ENCODE measurements at places on chromosomes 11 and 22.

GRCh38 chr11:120289426-120289825 lies 35.7 kb upstream of the TLCD5 start:
- no peak for DNase-seq

DNA sequence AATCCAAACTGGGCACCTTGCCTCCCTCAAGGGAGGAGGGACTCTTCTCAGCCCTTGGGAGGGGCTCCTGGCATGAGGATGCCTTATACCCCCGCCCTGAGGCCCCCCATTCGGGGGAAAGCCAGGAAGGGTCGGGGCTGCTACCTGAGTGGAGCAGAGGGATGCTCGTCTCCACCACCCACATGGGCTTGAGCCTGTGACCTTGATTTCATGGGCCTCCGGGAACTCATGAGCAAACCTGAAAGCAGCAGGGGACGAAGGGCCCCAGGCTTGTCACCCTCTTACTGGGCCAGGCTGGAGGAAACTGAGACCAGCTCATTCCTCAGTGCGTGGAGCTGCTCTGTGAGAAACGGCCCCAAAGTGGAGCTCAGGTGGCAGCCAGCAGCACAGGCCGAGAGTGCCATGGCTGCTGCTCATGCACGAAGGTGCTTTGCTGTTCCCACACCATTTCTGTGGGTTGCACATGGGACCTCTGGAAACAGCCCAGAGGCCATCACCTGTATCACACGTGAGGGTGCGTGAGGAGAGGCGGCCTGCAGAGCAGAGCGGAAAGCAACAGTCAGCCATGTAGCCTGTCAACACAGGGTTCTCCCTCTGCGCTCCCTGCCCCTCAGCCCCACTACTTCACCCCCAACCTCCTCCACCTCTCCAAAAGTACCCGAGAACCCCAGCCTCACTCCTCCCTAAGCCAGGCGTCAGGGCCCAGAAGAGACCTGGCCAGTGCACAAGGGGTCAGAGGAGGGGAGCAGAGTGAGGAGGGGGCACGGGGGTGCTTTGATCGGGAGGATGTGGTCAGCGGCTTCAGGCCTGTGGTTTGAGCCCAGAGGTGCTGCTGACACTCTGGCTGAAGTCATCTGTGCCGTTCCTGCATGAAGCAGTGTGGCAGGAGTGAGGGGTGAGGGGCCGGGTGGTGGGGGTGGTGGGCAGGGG lies 14.1 kb upstream of the IL2RB start:
- no peak for DNase-seq

GRCh38 chr22:26579331-26579886 lies 10.5 kb downstream of the TPST2 start:
- no peak for DNase-seq

DNA sequence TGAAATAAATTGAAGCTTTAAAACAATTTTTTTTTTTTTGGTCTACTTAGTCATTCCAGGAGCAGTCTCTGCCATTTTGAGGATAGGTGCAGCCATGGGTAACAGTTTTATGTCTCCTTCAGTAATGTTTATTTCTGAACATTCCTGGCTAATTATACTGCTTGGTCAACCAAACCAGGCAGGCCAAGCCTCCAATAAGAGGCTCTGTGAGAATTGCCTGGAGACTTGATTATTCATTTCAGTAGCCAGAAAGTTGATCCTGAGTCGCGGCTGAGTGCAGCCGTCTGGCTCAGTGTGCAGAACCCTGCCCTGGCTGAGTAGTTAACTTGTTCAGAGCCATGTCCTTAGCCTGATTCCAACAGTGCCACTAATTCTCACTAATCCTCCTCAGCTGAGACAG lies 364.0 kb upstream of the FAT3 start:
- DNase-seq: no peak

DNA sequence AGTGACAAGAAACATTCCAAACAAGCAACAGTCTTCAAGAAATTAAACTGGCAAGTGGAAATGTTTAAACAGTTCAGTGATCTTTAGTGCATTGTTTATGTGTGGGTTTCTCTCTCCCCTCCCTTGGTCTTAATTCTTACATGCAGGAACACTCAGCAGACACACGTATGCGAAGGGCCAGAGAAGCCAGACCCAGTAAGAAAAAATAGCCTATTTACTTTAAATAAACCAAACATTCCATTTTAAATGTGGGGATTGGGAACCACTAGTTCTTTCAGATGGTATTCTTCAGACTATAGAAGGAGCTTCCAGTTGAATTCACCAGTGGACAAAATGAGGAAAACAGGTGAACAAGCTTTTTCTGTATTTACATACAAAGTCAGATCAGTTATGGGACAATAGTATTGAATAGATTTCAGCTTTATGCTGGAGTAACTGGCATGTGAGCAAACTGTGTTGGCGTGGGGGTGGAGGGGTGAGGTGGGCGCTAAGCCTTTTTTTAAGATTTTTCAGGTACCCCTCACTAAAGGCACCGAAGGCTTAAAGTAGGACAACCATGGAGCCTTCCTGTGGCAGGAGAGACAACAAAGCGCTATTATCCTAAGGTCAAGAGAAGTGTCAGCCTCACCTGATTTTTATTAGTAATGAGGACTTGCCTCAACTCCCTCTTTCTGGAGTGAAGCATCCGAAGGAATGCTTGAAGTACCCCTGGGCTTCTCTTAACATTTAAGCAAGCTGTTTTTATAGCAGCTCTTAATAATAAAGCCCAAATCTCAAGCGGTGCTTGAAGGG lies 6.0 kb downstream of the MALAT1 start:
- no peak for DNase-seq

DNA sequence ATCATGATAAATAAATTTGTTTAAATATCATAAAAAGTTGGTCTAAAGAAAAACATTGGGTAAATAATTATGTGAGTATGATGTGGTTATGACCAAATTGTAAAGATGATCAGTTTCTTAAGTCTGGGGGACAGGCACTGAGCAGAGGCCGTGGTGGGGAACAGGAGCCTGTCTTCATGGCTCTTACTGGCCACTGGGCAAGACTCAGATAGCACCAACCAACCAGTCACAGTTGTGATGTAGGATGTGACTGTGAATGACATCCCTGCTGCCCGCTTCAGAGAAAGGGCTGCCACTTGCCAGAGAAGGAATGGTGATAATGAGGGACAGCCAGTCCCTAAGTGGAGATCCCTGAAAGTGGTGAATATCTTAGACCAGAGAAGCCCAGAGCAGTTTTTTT lies 7.0 kb downstream of the PTPRJ start:
- DNase-seq: no peak

DNA sequence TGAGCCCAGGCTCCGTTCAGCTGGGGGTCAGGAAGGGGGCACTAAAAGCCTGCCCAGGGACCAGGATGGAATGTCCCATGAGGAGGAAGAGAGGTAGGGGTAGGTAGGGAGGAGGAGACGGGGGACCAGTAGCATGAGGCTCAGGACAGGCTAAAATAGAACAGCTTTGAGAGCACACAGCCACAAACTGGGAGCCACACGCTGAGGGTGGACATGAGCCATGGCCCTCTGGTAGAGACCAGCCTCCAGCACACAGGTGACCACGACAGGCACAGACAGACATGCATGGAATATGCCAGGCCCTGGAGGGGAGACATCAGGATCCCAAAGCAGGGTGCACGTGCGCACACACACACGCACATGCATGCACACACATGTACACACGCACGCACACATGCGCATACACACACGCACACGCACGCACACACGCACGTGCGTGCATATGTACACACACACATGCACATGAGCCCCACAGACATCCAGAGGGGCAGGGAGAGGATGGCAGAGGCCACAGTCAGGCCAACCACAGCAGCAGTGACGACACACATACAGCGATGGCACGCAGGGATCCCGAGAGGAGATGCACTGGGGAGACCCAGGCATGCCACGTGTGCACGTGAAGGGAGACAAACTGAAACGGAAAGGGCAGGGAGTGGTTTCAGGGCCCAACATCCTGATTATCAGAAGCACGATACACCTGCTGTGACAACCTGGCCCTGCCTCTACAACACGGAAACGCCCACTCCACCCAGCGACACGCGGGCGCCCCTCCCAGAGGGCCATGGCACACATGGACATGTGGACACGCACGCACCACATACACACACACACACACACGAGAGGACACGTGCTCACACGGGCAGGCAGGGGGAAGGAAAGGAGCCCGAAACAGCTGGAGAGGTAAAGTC lies 25.7 kb downstream of the LRRC10B start:
- no peak for DNase-seq

DNA sequence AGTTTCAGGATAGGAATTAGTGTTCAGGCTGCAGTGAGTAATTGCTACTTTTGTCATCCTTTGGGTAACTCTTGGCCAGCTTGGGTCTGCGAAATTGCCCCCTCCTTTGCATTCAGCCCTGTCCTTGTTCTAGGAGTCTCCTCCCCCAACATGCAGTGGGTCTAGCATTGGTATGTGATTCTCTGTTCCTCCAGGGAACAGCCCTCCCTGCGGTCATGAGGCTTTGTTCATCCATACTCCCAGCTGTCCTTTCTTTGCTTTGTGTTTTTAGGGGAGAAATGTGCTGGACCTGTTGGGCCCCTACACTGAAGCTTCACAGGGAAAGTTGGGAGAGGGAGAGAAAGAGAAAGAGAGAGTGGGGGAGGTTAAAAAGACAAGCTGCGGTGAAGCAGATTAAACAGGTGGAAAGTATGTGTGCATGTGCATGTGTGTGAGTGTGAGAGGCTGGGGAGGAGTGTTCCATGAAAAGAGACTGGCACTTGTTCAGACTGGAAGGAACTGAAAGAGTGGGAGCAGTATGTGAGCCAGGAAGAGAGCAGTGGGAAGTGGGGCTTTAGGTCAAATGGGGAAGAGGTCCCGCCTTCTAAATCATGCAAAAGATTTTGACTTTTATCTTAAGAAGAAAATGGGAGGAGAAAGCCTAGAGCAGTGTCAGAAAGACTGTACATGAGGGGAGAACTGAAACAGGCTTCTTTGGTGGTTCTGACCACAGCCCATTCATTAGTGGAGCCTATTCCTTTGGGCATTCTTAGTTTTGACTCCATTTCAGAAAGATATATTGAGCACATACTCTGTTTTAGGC lies 17.9 kb upstream of the SESN3 start:
- DNase-seq: no peak

GRCh38 chr11:44563711-44564110 lies 1.8 kb upstream of the CD82 start:
- DNase-seq: no peak

DNA sequence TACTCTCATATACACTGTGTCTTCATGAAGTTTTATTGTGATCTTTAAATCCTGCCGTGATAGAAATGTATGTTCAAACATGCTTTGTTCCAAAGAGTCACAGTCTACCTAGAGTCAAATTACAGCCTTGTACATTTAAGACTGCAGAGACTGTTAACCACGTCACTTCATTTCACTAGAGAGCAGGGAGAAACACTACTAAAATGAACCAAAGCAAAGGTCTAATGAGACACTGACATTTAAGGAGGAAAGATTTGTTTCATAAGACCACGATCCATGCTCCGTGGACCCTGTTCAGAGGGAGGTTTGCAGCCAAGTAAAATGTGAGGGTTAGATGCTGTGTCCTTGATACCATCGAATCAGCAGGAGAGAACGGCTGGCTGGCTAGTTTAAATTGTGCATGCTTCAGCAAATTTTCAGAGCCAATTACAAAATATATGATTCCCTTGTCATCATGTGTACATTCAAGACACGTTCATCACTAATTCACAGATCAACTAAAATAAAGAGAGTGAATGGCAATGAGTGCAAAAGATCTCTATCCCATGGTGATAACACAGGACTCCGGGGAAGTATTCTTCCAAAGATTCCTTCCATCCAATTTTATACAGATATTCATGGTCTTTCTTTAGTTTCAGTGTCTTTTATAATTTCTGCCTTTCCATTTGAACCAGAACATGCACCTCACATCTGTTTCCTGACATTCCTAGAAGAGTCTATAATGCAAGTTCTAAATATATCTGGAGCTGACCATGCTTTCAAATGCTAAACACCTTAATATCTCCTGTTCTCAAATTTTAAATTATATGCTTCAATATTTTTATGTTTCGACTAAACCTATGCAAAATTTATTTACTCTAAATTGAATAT lies 960.9 kb upstream of the FAT3 start:
- no peak for DNase-seq

DNA sequence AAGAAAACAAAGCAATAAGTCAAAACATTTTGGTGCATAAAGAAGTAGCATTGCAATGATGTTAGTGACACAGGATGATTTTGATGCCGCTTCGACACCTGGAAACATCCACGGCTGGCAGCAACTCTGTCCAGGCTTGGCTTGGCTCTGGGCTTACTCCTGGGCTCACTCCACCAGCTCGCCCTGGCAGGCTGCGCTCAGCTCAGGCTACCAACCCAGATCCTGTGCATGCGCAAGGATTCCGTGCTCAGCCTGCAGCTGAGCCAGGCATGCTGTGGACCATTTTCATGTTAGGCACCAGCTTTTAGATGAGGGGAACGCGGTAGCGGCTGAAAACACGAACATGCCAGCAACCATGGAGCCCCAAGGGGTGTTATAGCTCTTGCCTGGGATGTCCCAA lies 66.0 kb downstream of the SLC25A17 start:
- no peak for DNase-seq

- DNase-seq: no peak
These were observed 126.4 kb downstream of the EHF start for GRCh38 chr11:34747251-34747650.

Measured in effector CD8-positive, alpha-beta T cell (primary cell).